Spinal cord (tissue), 10 donors: ENCODE measurements at places on chromosomes 7 and 10. TPM values are rescaled to one million over a fixed set of nuclear protein-coding genes. Genes with fewer than 3 reads are reported as not detected.

DNA sequence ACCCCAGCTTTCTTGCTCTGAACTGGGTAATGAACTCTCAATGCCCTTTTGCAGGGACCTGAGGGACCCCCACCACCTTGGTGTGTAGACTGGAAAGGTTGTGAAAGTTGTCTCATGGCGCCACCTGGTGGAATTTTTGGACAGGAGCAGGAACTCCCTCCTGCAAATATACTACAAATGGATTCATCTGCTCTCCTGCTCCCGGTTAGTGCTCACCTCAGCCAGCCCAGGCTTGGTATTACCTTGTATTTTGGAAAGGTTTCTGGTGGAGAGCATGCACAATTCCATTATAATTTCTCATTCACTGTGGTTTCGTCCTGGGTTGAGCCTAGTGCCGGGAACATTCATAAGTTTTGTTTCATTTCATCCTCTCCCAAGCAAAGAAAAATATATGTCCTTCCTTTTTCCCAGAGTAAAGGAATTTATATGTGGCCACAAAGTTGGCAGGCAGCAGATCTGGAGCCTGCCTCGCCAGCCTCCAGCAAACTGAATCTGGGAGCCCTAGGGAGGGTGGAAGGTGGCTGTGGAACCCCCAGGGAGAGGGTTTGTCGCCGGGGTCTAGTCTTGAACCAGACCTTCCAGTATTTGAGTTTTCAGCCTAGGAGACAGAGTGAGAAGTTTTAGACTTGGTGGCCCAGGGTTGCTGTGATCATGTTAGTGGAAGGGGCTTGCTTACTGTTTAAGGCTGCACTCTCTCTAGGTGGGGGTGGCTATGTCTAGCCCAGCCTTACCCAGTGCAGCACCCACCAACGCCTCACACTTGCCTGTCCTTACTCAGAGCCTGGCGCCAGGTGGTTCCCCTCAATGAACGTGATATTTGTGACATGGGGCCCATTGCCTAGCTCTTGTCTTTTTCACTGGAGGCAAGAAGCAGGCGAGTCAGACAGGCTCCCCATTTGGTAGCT, 9.5 kb downstream of the FAM241B start:
- peak; percentile 90 for DNase-seq

DNA sequence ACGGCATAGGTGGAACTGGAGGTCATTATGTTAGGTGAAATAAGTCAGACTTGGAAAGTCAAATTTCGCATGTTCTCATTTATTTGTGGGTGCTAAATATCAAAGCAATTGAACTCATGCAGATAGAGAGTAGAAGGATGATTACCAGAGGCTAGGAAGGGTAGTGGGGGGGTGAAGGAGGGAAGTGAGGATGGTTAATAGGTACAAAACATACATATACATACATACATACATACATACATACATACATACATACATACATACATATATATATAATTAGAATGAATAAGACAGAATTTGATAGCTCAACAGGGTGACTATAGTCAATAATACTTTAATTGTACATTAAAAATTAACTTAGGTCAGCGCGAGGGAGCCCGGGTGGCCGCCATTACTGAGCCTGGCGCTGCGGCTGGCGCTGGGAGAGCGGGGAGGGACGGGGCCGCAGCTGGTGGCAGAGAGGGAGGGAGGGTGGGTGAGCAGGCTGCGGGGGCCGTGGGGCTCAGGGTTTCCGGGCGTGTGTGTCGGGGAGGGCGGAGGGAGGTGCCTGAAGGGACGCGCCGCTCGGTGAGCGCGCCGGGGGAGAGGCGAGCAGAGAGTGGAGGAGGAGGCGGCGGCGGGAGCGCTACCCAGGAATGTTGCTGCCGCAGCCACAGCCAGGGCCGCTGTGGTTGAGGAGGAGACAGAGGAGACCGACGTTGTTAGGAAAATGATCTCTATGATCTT, 85.8 kb upstream of the EGFR start:
- DNase-seq: peak; percentile 55

The ANAPC16 gene
- total RNA-seq: 88.7 TPM

- DNase-seq: no peak
Observed at GRCh38 chr10:15244635-15245197, 76.2 kb upstream of the NMT2 start.

GRCh38 chr7:141190495-141190894, 116.6 kb downstream of the TMEM178B start:
- no peak for DNase-seq

The ZP3 gene
- total RNA-seq: 0.59 TPM
